ENCODE measurements at places on chromosomes 5 and 9.

DNA sequence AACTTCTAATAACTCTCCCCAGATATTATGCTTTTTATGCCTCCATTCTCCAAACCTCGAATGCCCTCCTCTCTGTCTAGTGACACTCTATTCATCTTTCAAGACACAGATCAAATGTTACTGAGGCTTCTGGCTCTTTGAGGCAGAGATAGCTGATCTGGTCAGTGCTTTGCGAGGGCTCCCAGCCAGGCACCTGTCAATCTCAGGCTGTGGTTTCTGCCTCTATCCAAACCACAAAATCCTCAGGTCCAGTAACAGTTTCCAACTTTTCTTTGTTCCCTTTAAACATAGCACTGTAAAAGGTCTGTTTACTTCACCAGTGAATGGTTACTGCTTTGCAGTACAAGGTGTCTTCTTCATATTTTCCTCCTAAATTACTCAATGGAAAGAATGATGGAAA lies 11.5 kb upstream of the STK32A start:
- no peak for DNase-seq

GRCh38 chr9:99787556-99787955 lies 34.1 kb upstream of the NR4A3 start:
- DNase-seq, result no peak

- DNase-seq, result no peak
Measured at GRCh38 chr5:74778609-74779008, 11.6 kb downstream of the NSA2 start.

GRCh38 chr9:90559075-90560073 lies 83.2 kb downstream of the DIRAS2 start:
- no peak for DNase-seq

DNA sequence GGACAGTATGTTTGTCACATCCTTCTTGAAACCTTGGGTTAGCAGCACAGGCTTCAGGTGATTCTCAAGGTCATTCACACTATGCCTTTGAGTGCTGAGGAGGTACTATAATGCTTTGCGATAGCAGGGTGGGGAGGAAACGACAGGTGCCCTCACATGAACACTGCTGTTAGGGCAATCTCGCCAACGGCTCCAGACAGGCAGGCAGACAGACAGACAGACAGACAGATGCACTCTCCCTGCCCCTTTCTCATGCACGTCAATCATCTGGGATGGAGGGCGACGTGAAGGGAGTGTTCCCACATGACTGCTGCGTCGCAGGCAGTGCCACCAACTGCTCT lies 82.9 kb downstream of the RAPGEF1 start:
- no peak for DNase-seq

GRCh38 chr5:158878227-158878626 lies 221.5 kb downstream of the EBF1 start:
- no peak for DNase-seq

- DNase-seq, result no peak
Measured at GRCh38 chr5:92778261-92778660, 802.8 kb downstream of the NR2F1-AS1 start.

DNA sequence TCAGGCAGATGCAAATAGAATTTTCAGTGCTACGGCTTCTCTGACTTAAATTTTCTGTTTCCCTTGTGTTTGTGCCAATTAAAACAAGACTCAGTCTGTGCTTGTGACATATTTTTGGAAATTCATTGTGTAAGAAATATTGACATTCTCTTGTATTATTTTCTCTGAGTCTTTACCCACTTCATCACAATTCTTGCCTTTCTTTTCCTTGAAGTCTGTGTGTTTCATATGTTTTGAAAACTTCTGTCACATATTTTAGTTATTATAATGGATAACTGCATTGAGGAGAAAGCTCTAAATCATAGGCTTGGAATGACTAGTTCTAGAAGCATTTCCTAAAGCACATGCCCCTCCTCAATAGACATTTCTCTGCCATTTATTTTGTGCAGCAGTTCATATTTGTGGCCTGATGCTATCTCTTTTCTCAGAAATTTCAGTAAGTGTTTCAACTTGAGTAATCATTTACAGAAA lies 206.6 kb downstream of the PALM2AKAP2 start:
- DNase-seq, result no peak

- no peak for DNase-seq
Measured at GRCh38 chr5:101915554-101915953, 380.5 kb downstream of the SLCO4C1 start.

- DNase-seq, result no peak
Measured at GRCh38 chr5:172506921-172507320, 52.6 kb upstream of the SH3PXD2B start.

GRCh38 chr9:29209748-29210291 lies 1636.5 kb upstream of the C9orf72 start:
- DNase-seq, result no peak

DNA sequence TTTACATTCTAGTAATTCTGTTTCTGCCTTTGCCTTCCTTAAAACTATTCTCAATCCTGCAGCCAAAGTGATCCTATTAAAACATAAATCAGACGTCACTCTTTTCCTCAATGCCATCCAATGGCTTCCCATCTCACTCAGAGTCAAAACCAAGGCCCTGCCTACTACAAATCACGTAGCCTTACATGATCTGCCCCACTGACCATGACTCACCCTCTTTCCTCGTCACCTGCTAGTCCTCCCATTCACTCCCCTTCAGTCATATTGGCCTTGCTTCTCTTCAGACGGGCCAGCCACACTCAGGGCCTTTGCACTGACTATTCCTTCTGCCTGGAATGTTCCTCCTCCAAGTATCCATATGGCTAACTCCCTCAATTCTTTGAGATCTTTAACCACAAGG lies 39.0 kb upstream of the DMXL1 start:
- no peak for DNase-seq

- no peak for DNase-seq
Measured at GRCh38 chr5:67144183-67144639, 52.4 kb downstream of the CD180 start.

DNA sequence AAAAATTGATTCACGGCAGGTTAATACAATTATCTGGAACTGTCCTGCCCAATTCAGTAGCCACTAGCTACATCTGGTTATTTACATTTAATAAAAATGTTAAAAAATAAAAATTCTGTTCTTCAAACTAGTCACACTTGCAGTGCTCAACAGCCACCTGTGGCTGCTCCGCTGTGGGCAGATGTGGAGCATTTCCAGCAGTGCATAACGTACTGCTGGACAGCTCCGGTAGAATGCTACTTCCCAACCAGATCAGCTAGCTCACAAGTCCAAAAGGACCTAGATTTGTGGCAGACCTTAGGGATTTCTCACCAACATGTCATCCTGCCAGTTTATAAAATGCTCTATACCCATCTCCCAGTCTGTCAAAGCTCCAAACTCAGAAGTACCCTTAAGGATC lies 42.8 kb downstream of the SETX start:
- no peak for DNase-seq

DNA sequence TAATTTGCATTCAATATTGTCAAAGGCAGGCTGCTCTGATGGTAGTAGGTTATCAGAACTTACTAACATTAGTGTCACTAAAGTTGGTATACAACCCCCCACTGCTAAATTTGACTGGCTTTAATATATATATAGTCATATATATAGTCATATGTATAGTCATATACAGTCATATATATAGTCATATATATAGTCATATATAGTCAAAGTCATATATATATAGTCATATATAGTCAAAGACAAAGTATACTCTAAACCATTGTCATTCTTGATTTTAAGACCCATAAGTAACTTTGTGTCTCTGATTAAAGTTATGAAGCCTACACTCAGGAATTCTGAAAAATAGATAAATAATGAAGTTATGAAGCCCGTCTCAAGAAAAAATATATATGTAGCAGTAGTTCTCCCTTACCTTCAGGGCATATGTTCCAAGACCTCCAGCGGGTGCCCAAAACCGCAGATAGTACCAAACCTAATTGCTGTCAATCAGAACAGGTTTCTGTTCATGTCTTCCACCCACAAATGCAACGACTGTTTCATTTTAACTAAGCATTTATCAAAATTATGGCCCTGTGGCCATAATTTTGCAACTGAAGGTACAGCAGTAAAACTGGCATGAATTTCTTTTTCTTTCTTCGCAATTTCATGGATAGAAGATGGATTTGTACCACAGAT lies 40.1 kb downstream of the TRPM6 start:
- DNase-seq, result no peak

- DNase-seq, result no peak
Measured at GRCh38 chr9:88342246-88342645, 46.0 kb upstream of the SPIN1 start.

GRCh38 chr9:125971050-125971449 lies 223.9 kb downstream of the PBX3 start:
- DNase-seq, result no peak

DNA sequence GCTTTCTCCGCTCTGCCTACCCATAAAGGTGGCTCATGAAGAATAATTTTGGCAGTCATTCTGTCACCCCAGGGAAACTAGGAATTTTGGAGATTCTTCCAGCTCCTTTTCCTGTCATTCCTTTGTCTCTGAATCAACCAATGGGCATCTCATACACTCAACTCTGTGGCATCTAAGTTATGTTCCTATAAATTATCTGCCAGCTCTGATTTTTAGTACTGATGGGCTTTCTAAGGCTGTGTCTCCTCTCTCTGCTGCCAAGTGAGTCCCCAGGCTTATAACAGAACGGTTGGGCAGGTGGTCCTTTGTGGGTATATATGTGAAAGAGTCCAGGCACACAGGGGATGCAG lies 226.8 kb downstream of the NMUR2 start:
- DNase-seq, result no peak

GRCh38 chr9:127915325-127915752 lies 1.5 kb downstream of the ST6GALNAC4 start:
- DNase-seq, result no peak
